ENCODE measurements at places on chromosomes 7 and 10. TPM values are rescaled to one million over a fixed set of nuclear protein-coding genes. Genes with fewer than 3 reads are reported as not detected.
A peak's percentile ranks its signal among the peaks of the same experiment; 100 is the strongest.

GRCh38 chr10:102627291-102627735 lies 17.0 kb upstream of the TRIM8 start:
- H3K4me1 ChIP-seq = peaks cover 17% of the 10 kb centered on the region
- DNase-seq = no peak
- no peak overlapping the region for H3K27ac ChIP-seq
- H3K36me3 ChIP-seq = peaks cover 5% of the 10 kb centered on the region

- H3K4me3 ChIP-seq = no peak overlapping the region
- H3K36me3 ChIP-seq = no peaks in the 10 kb centered on the region
- peaks cover 38% of the 10 kb centered on the region for H3K4me1 ChIP-seq
- DNase-seq = peak; percentile 46
Measured at GRCh38 chr10:63703113-63703670, 182.0 kb downstream of the REEP3 start.

GRCh38 chr7:49596701-49597491 lies 176.5 kb upstream of the VWC2 start:
- no peak overlapping the region for H3K4me3 ChIP-seq
- H3K27me3 ChIP-seq = no peaks in the 10 kb centered on the region
- no peak overlapping the region for H3K27ac ChIP-seq
- H3K4me1 ChIP-seq = no peaks in the 10 kb centered on the region

- H3K4me1 ChIP-seq = no peaks in the 10 kb centered on the region
- no peaks in the 10 kb centered on the region for H3K36me3 ChIP-seq
- H3K27ac ChIP-seq = no peak overlapping the region
- H3K4me3 ChIP-seq = no peak overlapping the region
- DNase-seq = no peak
Measured at GRCh38 chr7:24318326-24318725, 34.3 kb downstream of the NPY start.

DNA sequence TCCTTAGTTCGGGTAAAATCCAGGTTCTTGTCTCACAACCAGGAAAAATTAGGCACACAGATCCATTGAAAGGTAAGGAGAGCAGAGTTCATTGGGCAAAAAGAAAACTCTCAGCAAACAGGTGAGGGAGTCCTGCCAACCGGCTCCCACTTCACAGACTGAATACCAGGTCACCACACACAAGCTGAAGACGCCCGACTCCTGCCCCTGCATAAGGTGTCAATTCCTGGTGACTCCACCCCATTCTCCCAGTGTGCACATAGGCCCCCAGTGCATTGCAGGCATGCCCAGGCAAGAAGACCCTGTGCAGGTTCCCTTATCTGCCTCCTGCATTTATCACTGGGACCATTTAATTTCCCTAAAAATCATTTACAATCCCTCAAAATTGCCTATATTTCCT lies 354.6 kb downstream of the LRRTM3 start:
- no peak for DNase-seq
- H3K4me1 ChIP-seq = no peaks in the 10 kb centered on the region
- no peaks in the 10 kb centered on the region for H3K36me3 ChIP-seq
- no peak overlapping the region for H3K4me3 ChIP-seq

DNA sequence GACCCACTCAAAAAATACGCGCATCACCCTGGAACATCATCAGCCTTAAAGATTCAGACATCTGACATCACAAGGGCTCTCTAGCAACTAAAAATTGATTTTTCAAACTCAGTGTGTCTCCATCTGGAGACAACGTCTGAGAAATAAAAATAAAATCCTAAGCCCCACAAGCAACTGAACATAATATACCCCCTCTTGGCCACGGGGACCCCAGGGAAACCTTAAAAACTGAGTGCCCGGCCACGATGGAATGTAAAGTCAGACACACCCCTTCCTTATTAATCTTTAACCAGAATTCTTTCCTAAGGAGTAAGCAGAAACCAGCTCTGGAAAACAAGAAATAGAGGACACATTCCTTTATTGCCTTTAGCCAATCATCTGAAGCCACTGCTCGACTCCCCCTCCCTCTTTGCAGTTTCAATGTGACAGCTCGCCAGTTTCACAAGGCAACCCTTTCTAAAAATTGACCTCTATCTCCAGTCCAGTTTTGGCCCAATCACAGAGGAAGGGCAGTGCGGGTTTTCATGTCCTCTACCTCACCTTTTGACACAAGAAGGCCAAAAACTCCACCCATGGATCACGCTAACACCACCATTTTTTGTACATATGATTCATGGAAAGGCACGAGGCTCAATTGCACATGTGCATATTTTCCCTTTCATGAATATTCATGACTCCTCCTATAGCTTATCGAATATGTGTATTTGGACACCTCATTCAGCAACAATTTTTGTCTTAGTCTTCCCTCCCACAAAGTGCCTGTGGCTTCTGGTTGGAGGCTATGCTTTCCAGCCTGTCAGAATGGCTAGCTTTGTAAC lies 24.2 kb downstream of the IFIT3 start:
- peaks cover 11% of the 10 kb centered on the region for H3K36me3 ChIP-seq
- DNase-seq = no peak
- H3K27ac ChIP-seq = peak overlapping the region; percentile 75
- no peak overlapping the region for H3K4me3 ChIP-seq
- H3K4me1 ChIP-seq = peaks cover 40% of the 10 kb centered on the region

DNA sequence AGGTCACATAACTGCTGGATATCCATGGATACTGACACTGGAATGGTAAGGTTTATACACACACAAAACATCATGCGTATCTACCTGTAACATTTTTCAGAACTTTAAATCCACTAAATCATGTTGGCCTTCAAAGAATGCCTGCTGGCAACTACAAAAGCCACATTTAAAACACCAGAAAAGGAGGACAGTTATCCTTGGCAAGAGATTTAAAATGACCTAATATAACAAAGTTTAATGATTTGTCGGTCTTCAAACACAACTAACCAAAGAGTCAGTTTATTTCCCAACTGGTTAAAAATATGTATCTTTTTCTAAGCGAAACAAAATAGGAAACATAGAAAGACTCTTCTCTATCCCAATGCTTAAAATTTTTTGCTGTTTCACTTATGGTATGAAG lies 24.0 kb downstream of the WAPL start:
- H3K27me3 ChIP-seq = no peaks in the 10 kb centered on the region
- no peak for DNase-seq
- no peak overlapping the region for H3K27ac ChIP-seq
- no peak overlapping the region for H3K4me3 ChIP-seq

- H3K27me3 ChIP-seq = no peaks in the 10 kb centered on the region
- no peak overlapping the region for H3K4me3 ChIP-seq
- no peak overlapping the region for H3K27ac ChIP-seq
- no peaks in the 10 kb centered on the region for H3K36me3 ChIP-seq
Measured at GRCh38 chr7:18698258-18698734, 202.7 kb downstream of the HDAC9 start.

DNA sequence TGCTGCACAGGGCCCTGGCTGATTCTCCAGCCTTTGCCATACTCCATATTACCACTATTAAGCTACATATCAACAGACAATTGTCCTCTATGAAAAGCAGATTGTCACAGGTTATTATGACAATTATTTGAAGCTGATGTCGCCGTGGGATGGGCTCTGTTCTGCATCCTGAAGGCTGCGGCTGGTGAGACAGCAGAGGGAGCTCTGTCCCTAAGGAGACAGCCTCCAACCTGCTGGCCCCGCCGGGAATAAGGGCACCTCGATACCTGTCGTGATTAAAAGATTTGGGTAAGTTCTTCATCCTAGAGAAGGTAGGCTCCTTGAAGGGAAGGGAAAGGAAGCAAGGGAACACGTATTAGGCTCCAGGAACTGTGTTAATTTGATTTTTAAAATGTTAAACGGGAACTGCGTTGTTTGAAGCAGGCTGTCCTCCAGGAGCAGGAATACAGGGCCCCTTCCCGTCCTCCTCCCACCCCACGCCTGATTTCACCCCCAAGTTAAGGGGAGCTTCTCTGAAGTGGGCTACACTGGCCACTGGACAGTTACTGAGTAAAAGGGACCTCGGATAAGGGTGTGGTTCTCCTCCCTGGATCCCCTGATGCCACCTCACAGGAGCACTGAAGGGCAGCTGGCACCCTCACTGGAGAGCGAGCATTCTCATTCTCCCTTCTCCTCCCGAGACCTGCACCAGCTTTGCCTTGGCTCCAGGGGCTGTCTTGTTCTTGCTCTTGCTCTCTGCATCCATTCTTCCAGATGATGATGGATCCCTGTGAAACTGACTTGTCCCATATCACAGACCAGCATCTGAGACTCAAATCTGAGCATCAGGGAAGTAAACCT lies 11.8 kb upstream of the TIAL1 start:
- no peak for DNase-seq
- H3K27ac ChIP-seq = no peak overlapping the region
- H3K4me1 ChIP-seq = peaks cover 7% of the 10 kb centered on the region
- H3K27me3 ChIP-seq = peaks cover 18% of the 10 kb centered on the region
- H3K4me3 ChIP-seq = no peak overlapping the region

- H3K36me3 ChIP-seq = no peaks in the 10 kb centered on the region
- no peak for DNase-seq
- H3K4me1 ChIP-seq = no peaks in the 10 kb centered on the region
- no peak overlapping the region for H3K27ac ChIP-seq
Measured at GRCh38 chr7:87747681-87748080, 119.5 kb downstream of the RUNDC3B start.

GRCh38 chr7:74454021-74454924 lies 567 bp downstream of the GTF2IRD1 start:
- no peaks in the 10 kb centered on the region for H3K27me3 ChIP-seq
- H3K27ac ChIP-seq = no peak overlapping the region
- no peak for DNase-seq
- H3K4me3 ChIP-seq = peak overlapping the region; percentile 80
- H3K36me3 ChIP-seq = no peaks in the 10 kb centered on the region
- peaks cover 11% of the 10 kb centered on the region for H3K4me1 ChIP-seq

- H3K4me1 ChIP-seq = peaks cover 33% of the 10 kb centered on the region
- DNase-seq = peak; percentile 32
- no peaks in the 10 kb centered on the region for H3K36me3 ChIP-seq
- H3K27ac ChIP-seq = no peak overlapping the region
Measured at GRCh38 chr7:112202816-112203215, 3.4 kb downstream of the DOCK4 start.

DNA sequence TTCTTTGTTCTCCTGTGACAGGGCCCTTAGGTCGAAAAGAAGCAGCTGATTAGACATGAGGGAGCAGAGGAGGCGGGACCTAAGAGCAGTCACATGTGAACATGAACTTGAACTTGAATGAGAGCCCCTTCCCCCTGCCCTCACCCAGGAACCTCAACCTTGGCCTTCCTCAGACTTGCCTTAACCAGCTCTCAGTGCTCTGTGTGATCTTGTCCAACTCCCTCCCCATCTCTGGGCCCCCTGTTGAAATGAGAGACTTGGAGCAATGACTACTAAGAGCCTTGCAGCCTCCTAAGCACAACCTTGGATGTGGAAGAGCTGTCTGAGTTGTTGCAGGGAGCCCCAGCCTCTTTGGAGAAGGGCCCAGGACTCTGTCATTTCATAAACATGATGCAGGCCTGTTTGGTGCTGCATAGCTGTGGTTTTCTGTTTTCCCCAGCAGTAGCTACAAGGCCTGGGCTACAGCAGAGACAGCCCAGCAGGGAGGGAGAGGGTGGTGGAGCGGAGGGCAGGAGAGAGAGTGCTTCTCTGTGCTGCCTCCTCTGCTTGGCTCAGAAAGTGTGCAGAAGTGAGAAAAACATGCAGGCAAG lies 123.9 kb upstream of the ZMIZ1 start:
- peaks cover 11% of the 10 kb centered on the region for H3K36me3 ChIP-seq
- no peaks in the 10 kb centered on the region for H3K4me1 ChIP-seq
- H3K27me3 ChIP-seq = peaks cover 40% of the 10 kb centered on the region
- DNase-seq = no peak
- no peak overlapping the region for H3K4me3 ChIP-seq

DNA sequence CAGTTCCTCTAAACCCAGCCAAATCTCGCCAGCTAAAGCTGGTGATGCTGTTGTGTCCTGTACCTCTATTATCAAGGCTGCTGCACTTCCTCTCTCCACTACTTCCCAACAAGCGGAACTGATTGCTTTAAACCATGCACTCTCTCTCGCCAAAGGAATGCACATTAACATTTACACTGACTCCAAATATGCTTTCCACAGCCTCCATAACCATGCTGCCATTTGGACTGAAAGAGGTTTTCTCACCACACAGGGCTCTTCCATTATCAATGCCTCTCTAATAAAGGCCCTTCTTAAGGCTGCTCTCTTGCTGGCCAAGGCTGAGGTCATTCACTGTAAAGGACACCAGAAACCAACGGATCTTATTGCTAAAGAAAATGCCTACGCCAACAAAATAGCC lies 11.4 kb upstream of the LRRC61 start:
- H3K4me1 ChIP-seq = no peaks in the 10 kb centered on the region
- no peak for DNase-seq
- H3K27ac ChIP-seq = no peak overlapping the region
- no peak overlapping the region for H3K4me3 ChIP-seq

ZEB1 gene
- polyA plus RNA-seq = 27.5 TPM

IL15RA gene
- polyA plus RNA-seq = not detected

GPR26 gene
- not detected for polyA plus RNA-seq

C7orf33 gene
- polyA plus RNA-seq = not detected
